ENCODE measurements at places on chromosomes 5 and 9. TPM values are rescaled to one million over a fixed set of nuclear protein-coding genes. Genes with fewer than 3 reads are reported as not detected.

The CFAP77 gene
- polyA plus RNA-seq = not detected

The EPB41L4B gene
- 0.90 TPM for polyA plus RNA-seq

The ROPN1L gene
- polyA plus RNA-seq = 6.9 TPM

The PCDHB12 gene
- polyA plus RNA-seq = 2.6 TPM

The HSD17B4 gene
- 139 TPM for polyA plus RNA-seq

The SHROOM1 gene
- 2.3 TPM for polyA plus RNA-seq

The IGFBPL1 gene
- 1.3 TPM for polyA plus RNA-seq

The SLC23A1 gene
- not detected for polyA plus RNA-seq

The SHC3 gene
- polyA plus RNA-seq = 0.06 TPM

The CDHR2 gene
- polyA plus RNA-seq = 1.4 TPM
